CD4-positive, CD25-positive, alpha-beta regulatory T cell (primary cell): ENCODE measurements at places on chromosomes 3 and 15.

DNA sequence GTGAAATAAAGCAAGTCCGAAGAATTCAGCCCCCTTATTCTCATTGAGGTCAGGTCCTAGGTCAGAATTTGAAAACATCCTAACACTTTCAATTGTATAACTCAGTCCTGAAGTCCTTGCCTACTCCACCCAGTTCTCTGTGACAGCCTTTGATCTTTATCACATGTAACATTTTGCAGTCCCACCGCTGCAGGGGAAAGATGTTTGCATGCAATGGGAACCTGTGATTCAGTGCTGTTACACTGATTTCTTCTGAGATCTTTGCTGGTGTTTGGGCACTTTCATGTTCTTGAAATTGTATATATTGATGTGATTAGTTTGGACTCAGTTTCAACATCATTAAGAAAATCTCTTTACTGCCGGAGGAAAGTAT lies 18.0 kb upstream of the SECISBP2L start:
- DNase-seq, result no peak

- no peak for DNase-seq
Observed at GRCh38 chr3:88061746-88062145, 2.7 kb downstream of the ZNF654 start.

- no peak for DNase-seq
Observed at GRCh38 chr3:126509597-126510307, 7.8 kb downstream of the UROC1 start.

DNA sequence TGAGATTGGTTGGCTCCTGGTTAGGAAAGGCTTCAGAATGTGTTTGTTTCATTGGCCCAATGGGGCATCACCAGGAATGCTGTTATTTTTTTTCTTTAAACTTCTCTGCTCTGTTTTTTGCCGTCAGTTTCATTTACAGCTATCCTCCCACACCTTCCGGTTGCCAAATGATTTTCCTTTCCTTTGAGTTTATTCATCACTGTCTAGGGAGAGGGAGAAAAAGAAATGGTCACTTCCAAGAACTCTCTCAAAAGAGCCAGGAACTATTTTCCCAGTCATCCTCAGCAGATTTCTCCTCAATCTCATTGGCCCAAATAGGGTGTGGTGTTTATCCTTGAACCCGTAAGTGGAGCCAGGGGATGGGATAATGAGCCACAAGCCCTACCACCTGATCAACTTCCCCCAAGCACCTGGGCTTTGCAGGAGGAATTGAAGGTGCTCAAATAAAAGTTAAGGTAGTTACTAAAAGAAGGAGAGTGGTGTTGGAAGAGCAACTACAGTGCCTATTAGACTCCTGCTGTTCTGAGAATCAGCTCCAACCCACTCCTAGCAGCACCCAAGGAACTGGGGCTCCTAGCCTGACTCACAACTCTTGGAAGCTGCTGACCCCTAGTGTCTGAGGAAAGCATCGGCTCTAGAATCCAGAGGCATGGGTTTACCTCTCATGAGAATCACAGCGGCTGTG lies 183.8 kb upstream of the IL12A start:
- no peak for DNase-seq

GRCh38 chr15:90261811-90262210 lies 3.7 kb upstream of the NGRN start:
- DNase-seq, result no peak

DNA sequence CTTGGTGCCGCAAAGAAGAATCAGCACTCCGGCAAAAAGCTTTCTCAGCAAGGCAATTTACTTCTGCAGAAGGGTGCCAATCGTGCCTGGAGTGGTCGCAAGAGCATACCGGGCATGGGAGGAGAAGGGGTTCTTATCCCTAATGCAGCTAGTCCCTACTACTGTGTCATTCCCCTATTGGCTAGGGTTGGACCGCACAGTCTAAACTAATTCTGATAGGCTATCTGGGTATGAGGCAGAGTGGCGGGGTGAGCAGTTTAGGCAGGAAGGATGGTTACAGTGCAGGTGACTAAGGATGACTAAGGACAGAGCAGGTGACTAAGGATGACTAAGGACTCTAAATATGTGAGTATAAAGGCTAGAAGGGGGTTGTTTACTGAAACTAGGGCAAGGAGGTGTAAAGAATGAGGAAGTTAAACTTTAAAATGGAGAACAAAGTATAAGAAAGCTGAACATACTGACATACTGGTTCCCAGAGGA lies 52.9 kb downstream of the PGBD4 start:
- DNase-seq, result no peak

GRCh38 chr3:184203526-184203925 lies 17.5 kb downstream of the ABCF3 start:
- no peak for DNase-seq

DNA sequence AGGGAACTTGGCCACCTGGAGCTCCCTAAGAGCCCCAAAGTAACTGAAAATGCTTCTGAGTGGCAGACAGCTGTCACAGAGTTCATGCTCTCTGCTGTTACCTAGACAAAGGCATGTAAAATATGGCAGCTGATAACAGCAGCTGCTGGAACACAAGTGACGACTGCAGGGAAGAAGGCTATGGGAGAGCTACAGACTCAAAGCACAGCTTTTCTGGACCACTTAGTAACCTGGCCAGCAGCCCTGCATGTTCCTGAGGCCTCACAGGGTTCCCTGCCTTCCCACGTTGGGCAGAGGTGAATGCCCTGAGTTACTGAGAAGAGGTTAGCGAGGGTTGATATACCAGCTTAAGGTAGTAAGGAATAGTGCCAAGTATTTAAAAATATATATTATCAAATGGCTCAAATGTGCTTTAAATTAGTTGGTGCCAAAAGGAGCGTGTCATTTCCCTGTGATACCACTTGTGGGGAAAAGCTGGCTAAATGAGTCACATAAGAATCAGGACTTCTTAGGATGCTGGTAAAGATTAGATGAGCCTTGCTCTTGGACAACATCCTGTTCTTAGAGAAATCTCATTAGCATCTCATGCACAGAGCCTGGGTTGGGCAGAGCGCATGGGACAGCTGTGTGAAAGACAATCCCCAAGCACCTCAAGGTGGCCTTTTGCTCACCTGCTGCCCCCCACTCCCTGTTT lies 76.4 kb upstream of the SCN5A start:
- DNase-seq, result no peak

DNA sequence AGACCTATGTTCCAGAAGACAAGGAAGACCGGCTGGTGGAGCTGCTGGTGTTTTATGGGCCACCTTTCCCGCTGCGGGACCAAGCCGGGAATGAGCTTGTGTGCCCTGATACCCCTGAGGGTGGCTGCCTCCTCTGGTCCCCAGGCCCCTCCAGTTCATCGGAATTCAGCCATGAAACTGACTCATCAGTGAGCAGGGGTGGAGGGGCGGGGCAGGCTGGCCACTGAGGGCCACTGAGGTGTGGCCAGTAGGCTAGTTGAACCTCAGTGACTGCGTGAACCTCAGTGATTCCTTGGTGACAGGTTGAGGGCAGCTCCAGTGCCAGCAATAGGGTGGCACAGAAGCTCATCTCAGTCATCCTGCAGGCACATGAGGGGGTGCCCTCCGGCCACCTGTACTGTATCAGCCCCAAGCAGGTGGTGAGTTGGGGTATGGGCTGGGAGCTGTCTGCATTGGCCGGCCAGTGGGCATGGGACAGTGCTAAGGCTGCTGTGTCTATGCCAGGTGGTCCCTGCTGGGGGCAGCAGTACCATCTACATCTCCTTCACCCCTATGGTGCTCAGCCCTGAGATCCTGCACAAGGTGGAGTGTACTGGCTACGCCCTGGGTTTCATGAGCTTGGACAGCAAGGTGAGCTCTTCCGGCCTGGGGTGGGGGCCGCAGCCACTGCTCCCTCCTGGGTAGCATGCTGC lies 20.3 kb downstream of the ACAA1 start:
- no peak for DNase-seq

GRCh38 chr15:74039656-74040010 lies 42.7 kb downstream of the GOLGA6A start:
- DNase-seq, result no peak

GRCh38 chr15:97875513-97876280 lies 84.8 kb upstream of the ARRDC4 start:
- no peak for DNase-seq

DNA sequence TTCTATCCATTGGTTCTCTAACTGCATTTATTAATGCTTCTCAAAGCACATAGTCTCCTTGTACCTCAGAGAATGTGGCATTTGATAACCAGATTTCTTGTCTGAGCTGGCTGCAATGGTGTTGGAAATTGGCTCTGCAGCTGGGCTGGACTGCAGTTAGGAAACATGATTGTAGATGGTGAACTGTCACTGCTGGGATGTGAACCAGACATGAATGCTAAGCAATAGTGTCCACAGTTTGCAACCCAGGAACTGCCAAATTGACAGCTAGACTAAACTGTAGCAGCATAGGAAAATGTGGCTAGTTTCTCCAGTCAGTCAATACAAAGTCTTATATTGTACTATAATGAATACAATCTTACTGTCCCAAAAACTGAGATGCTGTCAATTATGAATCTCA lies 656.6 kb upstream of the GOLIM4 start:
- no peak for DNase-seq

DNA sequence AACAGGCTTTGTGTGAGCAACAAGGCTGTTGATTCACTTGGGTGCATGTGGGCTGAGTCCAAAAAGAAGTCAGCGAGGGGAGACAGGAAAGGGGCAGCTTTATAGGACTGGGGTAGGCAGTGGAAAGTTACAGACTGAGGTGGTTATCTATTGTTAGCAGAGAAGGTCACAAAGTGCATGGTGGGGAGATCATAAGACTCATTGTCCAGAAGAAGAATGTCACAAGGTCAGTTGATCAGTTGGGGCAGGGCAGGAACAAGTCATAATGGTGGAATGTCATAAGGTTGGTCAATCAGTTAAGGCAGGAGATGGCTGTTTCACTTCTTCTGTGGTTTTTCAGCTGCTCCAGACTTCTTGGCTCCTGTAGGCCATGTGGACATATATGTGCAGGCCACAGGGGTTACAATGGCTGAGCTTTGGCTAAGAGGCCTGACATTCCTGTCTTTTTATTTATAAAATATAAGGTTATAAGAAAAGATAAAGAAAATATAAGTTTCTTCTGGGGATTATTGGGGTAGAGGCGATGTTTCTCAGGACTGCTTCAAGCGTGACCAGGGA lies 69.5 kb upstream of the SNTN start:
- DNase-seq, result no peak

- DNase-seq, result no peak
Observed at GRCh38 chr3:25056036-25056755, 371.9 kb upstream of the RARB start.

- no peak for DNase-seq
Observed at GRCh38 chr3:71207632-71208031, 375.9 kb downstream of the FOXP1 start.

DNA sequence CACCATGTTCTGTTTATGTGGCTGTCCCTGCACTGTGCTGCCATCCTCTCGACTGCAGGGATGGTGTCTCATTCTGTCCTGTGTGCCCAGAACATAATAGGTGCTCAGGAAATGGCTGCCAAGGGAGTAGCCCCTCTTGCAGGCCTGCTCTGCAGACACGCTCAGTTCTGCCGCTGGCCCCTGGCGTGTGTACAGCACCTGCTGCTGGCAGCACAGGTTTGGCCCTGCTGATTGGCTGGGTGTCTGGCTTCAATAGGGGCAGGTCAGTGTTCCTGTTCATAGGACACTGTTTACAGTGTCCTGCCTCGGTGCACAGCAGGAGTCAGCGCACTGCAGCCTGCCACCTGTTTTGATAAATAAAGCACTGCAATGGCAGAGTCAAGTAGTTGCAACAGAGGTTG lies 146.9 kb downstream of the DNAJB8 start:
- no peak for DNase-seq

- peak; percentile 74 for DNase-seq
Observed at GRCh38 chr15:92958105-92958504, 58.0 kb downstream of the CHD2 start.

- DNase-seq, result no peak
Observed at GRCh38 chr15:90836296-90836871, 32.0 kb upstream of the FURIN start.

DNA sequence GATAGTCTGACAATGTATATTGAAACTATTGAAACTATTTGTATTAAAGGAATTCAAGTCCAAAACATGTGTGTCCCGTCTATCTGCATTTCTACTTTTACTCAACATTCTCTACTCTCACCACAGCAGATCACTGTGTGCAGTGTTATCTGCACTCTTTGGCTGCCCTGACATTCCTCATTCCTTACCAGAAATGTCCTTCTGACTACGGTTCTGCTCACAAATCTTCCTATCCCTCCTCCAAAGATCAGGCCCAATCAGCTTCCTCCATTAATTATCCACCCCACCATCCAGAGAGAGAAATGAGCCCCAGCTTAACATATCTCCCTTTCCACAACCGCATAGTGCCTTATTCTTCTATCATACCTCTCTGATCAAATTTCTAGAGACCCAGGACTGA lies 94.7 kb downstream of the TBL1XR1 start:
- DNase-seq, result no peak

DNA sequence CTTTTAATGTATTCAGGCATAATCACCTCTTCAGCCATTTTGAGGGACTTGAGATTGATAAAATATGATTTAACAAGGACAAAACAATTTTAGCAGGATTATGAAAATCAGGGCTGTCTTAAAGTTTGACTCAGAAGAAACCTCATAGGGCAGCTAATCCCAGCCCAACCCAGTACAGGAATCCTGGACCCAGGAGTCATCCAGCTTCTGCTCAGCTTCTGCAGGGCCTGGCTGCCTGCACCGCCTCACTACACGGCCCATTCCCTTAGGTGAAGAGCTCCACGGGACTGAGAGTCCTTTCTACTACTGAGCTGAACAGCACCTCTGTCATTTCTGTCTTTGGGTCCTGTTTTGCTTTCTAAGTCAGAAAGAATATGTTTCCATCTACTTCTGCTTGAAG lies 37.5 kb downstream of the ARHGAP31 start:
- no peak for DNase-seq

DNA sequence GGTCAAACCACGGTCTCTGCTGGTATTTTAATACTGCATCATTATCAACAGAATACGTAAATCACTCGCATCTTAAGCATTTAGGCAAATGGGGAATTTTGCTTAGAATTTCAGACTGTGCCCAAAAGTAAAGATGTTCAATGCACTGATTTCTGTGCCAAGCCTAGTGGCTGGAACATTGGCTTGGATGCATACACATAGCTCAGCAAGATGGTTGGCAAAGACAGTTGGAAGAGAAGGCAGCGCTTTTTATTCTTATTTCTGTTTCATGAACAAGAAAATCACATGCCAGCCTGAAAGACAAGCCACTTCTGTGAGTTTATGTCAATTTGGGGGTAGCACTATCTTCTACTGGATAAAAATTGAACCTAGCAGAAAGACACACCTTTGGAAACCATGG lies 15.1 kb downstream of the MECOM start:
- no peak for DNase-seq

GRCh38 chr3:74273091-74273490 lies 341.4 kb downstream of the CNTN3 start:
- no peak for DNase-seq

- DNase-seq, result no peak
Observed at GRCh38 chr3:117600666-117601065, 891.1 kb downstream of the TUSC7 start.

- DNase-seq, result no peak
Observed at GRCh38 chr3:12835052-12835665, 6.2 kb downstream of the RPL32 start.

DNA sequence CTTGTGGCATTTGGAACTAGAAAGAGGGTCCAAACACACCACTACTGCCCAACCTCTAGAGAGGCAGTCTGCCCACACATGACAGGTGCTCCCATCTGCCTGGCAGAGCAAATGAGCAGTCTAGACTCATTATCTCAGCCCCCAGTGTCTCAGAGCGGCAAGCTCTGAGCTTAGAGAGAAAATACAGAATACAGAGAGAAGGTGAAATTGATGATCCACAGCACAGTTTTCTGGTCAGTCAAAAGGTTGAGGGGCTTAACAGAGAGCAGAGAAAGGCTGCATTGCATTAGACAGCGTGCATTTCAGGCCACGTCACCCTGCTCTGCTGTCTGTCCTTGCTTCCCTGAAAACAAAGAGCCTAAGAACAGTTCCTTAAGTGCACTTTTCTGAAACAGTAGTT lies 135.1 kb downstream of the KCNMB2 start:
- DNase-seq, result no peak
